Globus pallidus (tissue), 1 donor: ENCODE measurements at places on chromosomes 4 and X.

GRCh38 chr4:71882113-71882841 lies 98.4 kb upstream of the GC start:
- DNase-seq = no peak

DNA sequence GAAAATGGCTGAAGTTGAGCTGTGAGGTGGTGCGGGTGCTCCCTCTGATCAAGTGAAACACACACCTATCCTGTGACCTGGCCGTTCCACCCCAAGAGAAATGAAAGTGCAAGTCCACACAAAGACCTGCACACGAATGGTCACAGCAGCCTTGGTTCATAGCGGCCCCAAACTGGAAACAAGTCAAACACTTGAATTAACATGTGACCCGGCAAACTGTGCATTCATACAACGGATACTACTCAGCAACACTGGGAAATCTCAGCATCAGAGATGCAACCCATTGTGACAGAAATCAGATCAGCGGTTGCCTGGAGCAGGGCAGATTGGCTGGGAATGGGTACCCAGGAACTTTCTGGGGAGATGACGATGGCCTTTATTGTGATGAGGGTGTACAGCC lies 7.6 kb downstream of the G6PD start:
- DNase-seq = peak; percentile 50

GRCh38 chr4:84063619-84064018 lies 435.5 kb downstream of the NKX6-1 start:
- DNase-seq = no peak

GRCh38 chr4:71198958-71199357 lies 139.9 kb upstream of the SLC4A4 start:
- no peak for DNase-seq

DNA sequence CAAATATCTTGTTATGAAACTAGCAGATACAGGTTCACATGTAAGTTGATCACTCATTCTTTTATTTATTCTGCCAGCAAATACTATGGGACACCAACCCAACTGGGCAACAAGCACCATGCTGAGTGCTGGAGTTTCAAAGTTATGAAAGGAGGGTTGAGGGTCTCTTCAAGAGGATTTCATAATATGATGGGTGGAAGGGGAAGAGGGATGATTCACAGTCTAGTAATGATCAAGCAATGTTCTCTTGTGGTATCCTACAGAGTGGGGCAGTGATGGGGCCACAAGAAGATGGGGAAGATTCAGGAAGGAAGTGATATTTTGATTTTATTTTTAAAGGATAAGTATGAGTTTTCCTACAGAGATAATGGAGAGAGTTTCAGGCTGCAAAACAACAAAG lies 46.2 kb upstream of the TXK start:
- no peak for DNase-seq

- peak; percentile 8 for DNase-seq
These were observed 88.1 kb downstream of the PCDH7 start for GRCh38 chr4:30808276-30808675.

DNA sequence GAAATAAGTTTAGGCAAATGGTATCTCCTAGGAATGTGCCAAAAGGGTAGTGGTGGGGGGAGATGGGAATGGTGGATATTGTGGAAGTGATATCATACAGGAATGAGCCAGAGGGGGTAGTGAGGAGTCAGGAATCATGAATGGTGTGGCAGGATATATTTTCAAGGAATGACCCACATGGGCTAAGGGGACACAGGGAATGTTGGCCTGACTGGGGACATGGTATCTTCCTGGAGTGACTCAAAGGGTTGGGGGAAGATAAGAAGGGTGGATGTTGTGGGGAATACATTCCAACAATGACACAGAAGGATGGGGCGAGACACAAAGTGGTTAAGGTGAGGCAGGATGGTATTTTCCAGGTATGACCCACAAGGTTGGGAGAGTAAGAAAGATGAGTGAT lies 60.6 kb downstream of the MAOA start:
- no peak for DNase-seq

- DNase-seq = no peak
These were observed 793.6 kb downstream of the STPG2 start for GRCh38 chr4:97349468-97350186.

- no peak for DNase-seq
These were observed 15.0 kb upstream of the HOPX start for GRCh38 chr4:56696056-56696455.

- DNase-seq = no peak
These were observed 152.2 kb downstream of the CBLL2 start for GRCh38 chrX:22424919-22425318.

GRCh38 chr4:88138561-88138960 lies 19.9 kb downstream of the ABCG2 start:
- no peak for DNase-seq

GRCh38 chr4:8135666-8136065 lies 22.9 kb downstream of the ABLIM2 start:
- no peak for DNase-seq

GRCh38 chr4:93317057-93317456 lies 511.5 kb upstream of the ATOH1 start:
- DNase-seq = no peak

DNA sequence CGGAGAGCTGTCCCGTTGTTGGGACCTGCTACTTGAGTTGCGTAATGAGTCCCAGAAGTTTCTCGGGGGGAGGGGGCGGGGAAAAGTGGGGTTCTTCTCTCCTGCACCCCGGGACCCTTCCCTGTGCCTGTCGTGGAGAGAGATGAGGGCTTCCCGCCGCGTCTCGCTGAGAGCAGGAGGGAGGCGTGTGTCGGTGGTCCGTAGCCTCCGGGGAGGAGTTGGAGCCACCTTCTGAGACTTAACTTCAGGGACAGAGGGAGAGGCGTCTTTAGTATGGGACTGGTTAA lies 698 bp downstream of the AFF1 start:
- DNase-seq = peak; percentile 34

DNA sequence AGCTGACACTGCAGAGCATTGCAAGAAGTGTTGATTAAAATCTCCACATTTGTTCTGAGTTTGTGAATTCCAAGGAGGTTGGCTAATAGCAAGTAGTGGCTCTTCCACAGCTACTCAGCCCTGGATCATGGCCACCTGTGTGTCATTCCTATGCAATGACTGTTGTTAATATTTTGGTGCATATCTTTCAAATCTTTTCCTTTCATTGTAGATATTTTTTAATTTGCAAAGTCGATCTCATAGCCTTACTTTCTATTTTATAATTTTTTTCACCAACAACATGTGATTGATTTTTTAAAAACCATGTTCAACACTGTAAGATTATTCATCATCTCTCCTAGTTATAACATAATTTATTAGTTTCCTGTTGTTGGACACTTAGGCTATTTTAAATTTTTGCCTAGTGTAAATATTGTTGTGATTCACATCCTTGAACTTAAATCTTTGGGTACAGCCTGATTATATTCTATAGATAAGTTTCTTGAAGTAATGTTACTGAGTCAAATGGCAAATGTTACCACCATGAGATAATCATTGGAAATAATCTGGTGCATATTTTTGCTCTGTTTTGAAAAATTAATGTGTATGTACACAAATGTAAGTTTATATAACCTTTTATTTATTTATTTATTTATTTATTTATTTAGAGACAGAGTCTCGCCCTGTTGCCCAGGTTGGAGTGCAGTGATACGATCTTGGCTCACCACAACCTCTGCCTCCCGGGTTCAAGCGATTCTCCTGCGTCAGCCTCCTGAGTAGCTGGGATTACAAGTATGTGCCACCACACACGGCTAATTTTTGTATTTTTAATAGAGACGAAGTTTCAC lies 17.1 kb upstream of the ARHGAP10 start:
- DNase-seq = no peak

- no peak for DNase-seq
These were observed 17.0 kb upstream of the STX18 start for GRCh38 chr4:4558881-4559280.

- no peak for DNase-seq
These were observed 67.4 kb downstream of the ZAR1 start for GRCh38 chr4:48557478-48557877.

DNA sequence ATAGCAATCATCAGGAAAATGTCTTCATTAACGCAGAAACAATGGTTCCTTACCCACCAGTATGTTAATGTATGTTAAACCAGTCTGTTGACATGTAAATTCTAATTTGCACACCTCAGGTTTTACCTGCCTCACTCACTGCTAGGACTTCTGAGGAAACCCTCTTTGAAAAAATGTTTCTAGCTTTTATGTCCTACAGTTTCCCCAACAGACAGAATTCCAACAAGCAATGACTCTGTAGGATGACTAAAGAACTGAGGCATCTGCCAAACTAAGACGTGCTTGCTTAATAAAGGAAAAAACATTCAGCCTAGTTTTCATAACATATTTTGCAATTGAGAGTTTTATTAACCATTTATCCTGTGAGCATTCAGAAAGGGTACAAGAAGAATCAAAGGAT lies 20.6 kb upstream of the SOX3 start:
- no peak for DNase-seq

DNA sequence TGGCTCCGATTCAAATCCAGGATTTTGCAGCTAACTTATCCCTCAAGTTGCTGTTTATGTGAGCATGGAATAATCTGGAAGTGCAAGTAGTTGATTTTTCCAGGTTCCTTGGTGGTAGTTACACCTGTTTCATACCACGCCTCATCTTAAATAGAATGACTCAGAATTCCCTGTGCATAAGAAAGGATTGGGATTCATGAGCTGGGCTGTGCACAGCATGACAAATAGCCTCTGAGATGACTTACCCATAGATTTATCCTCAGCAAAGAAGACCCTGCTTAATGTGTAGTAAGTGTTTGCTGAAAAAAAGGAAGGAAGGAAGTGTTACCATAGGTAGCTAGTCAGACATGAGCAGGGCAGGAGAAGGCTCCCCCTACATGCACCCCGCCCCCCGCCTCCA lies 777.7 kb upstream of the ADGRL3 start:
- no peak for DNase-seq

DNA sequence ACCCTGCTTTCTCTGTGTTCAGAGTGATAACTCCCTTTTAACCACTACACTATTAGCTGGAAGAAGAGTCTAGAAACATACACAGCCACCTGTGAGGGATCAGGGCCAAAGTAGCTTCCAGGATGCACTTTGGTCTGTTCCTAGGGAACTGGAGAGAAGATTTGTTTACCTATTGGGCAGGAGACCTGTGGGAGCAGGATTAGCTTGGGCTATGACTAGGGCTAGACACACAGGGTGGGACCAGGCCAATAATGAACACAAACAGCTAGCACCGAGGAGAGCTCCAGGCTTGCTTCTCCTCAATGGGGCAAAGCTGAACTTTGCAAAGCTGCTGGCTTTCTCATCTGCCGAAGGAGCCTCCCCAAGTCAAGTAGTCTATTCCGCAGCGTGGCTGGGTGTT lies 24.4 kb upstream of the MAP7D3 start:
- no peak for DNase-seq

- no peak for DNase-seq
These were observed 268 bp upstream of the PRRG1 start for GRCh38 chrX:37348971-37349220.

DNA sequence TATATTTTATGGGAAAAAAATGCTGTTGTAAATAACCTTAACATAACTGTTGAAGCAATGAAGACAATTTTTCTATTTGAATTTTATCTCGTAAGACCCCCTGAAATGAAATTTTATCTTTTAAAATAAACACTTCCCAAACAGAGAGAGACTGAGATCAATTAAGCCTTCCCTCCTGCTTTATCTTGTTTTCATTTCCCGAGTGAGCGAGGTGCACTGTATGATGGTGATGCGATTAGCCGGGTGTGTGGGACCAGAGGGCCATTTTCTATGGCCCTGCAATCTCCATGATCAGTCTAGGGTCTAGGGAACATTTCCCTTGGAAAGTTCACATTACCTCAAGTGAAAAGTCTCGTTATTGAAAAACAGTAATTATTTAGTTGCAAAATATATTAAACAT lies 134.1 kb upstream of the MID1 start:
- DNase-seq = no peak

GRCh38 chr4:147560625-147561024 lies 56.6 kb upstream of the TMEM184C start:
- DNase-seq = no peak

- peak; percentile 48 for DNase-seq
These were observed 157.8 kb upstream of the TTC29 start for GRCh38 chr4:147103403-147103946.

GRCh38 chr4:8928074-8928473 lies 56.4 kb upstream of the HMX1 start:
- DNase-seq = no peak

DNA sequence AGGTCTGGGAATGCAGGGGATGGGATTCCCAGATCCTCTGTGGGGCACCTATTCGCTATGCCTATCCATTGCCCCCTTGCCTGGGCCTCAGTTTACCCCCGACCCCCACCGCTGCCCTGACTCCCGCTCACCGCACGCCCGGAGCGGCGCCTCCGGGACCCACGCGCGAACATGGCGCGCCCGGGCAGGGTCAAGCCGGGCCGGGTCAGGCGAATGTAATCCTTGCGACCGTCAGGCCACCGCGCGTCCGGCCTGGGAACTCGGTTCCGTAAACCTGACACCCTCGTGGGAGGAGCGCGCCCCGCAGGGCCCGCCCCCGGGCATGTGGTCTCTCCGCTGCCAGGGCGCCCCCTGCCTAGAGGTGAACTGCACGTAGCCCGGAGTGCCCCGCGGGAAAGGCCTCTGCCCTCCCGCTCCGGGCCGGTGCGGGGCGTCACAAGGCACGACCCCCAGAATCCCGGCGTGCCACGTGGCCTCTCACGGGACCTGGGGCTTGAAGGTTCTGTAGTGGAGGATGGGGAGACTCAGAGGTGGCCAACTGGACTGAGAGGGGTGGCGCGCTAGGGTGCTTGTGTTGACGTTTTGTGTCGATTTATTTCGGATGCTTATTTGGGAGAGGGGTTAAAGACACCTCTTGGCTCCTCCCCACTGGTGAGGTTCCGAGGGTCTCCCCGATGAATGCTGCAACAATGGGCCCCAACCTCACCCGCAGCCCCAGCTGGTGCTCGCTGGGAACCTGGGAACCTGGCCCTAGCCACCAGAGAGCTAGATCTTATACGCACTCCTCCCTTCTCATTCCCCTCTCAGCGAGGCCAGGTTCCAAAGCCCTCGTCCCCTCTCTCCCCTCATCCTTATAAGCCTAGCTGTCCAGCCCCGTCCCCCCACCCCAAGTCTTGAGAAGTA lies at the start of gene PRICKLE3:
Gene PRICKLE3 (minus strand): TSS at position 249 of the 903 bp plus-strand sequence. CDS start 76 bp downstream, at position 173.
- DNase-seq = no peak

DNA sequence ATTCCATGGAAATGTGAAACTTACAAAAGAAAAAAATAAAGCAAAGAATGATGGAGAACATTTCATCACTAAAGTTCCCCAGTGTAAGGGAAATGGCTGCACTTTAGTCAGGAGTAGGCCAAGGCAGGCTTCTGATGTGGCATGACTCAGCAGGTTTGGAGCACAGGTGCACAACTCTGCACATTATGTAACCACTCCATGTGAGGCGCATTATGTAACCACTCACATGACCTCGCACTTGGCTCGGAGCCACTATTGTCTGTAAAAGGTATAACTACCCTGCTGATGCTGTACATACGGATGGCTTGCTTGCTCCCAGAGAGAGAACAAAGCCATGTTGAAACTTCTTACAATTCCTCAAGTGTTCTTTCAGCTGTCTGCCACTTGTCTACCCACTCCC lies 727.6 kb downstream of the TRAM1L1 start:
- DNase-seq = no peak

- no peak for DNase-seq
These were observed 300.2 kb downstream of the USP46 start for GRCh38 chr4:52358883-52359321.
